ENCODE measurements at places on chromosomes 1 and 21. TPM values are rescaled to one million over a fixed set of nuclear protein-coding genes. Genes with fewer than 3 reads are reported as not detected.

The CHRM3 gene
- total RNA-seq = not detected

The ARHGAP30 gene
- total RNA-seq = 0.07 TPM

The CFAP45 gene
- total RNA-seq = 0.46 TPM

The TMEM82 gene
- total RNA-seq = not detected

The HTR6 gene
- total RNA-seq = 0.18 TPM

The PRELP gene
- not detected for total RNA-seq

The LRRC3 gene
- total RNA-seq = 2.4 TPM

The C2CD4D gene
- not detected for total RNA-seq

The KRTAP21-2 gene
- total RNA-seq = not detected

The SH2D2A gene
- 5.0 TPM for total RNA-seq

The SHC1 gene
- 127 TPM for total RNA-seq

The GPBP1L1 gene
- 38.2 TPM for total RNA-seq

The LRRC53 gene
- total RNA-seq = not detected

The DCDC2B gene
- not detected for total RNA-seq

The MATN1 gene
- not detected for total RNA-seq

The OPRD1 gene
- total RNA-seq = 0.08 TPM

The NFYC gene
- total RNA-seq = 37.7 TPM

The AMY2A gene
- total RNA-seq = not detected

The DRAM2 gene
- total RNA-seq = 17.2 TPM

The SLC5A3 gene
- total RNA-seq = 2.9 TPM

The SPRR5 gene
- total RNA-seq = not detected

The LHX8 gene
- 1.2 TPM for total RNA-seq

The CCDC27 gene
- total RNA-seq = not detected

The SPRR1B gene
- total RNA-seq = not detected

The BTBD8 gene
- 1.1 TPM for total RNA-seq

The OR10Z1 gene
- not detected for total RNA-seq

The FAM151A gene
- 0.15 TPM for total RNA-seq

The FCN3 gene
- not detected for total RNA-seq

The ESRRG gene
- total RNA-seq = not detected

The SORT1 gene
- 4.2 TPM for total RNA-seq

Data from A549 treated with ZK216348 at 1 μM for 4 hours (cell line).